NCI-H1417 treated with DMSO at 0.1 percent for 48 hours (cell line): ENCODE measurements at places on chromosomes 7 and 10.

- DNase-seq, result no peak
Measured at GRCh38 chr10:36531621-36532020, 593.8 kb upstream of the ANKRD30A start.

DNA sequence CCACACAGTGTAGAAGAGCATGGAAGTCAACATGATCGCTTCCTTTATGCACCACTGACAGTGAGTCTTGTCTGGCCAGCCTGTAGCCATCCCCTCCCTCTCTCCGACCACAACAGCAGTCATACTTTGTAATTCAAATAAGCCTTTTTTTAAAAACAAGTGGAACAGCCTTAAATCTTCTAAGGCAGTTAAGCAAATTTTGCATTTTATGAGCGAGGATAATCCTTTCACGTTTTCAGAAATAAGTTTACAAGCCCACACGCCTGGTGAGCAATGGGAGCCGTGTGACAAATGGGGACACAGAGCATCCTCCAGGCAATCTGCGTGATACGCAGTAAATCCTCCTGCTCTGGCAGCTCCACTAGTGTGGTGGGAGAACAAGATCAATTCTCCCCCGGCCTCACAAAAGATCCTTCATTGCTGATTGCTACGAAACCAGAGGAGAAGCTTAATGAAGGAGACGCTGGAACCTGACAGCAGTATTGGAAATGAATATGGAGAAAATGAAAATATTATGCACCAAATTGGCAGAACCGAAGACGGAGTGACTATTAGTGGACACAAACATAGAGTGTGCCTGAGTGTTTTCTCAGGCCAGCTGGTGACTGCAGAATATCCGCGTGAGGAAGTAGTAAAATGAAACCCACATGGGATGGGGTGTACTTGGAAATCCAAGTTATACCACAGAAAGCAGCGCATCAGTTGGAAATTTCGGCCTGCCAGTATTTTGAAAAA is 104.2 kb upstream of the CDCA7L start:
- DNase-seq, result no peak

GRCh38 chr10:16603308-16603707 is 81.6 kb upstream of the C1QL3 start:
- DNase-seq, result no peak

- no peak for DNase-seq
Measured at GRCh38 chr7:124857672-124858235, 71.9 kb downstream of the POT1 start.

- DNase-seq, result no peak
Measured at GRCh38 chr10:85986777-85987176, 379.8 kb downstream of the GRID1 start.

DNA sequence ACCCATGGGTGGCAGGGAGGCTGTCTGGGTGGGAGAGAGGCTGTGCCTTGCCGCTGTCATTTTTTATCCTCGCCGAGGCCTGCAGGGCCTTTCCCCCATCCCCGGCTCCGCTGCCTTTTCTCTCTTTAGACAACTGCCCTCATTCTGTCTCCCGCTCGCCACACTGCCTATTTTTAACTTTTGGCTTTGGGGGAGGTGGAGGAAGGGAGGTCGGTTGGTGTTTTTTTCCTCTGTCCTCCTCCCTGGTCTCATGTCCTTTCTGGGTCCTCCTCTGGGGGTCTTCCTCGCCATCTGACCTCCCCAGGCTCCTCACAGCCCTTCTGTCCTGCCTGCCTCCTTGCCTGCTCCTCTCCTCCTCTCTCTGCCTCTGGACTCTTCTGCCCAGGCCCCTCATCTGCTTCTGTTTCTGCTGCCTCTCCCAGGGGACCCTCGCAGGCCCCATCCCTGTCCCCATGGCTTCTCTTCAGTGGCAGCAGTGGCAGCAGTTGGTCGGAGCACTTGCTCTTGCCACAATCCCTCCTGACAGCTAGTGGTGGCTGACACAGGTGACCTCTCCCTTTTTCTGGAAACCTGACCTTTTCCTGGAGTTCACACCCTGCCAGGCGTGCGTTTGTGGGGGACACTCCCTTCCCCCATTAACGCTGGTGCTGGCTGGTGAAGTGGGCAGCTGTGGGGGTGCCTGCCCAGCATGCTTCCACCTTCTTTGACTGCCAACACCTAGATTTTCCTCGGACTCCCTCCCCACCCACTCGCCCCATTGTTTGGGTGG is 19.5 kb upstream of the PCBD1 start:
- DNase-seq, result no peak

DNA sequence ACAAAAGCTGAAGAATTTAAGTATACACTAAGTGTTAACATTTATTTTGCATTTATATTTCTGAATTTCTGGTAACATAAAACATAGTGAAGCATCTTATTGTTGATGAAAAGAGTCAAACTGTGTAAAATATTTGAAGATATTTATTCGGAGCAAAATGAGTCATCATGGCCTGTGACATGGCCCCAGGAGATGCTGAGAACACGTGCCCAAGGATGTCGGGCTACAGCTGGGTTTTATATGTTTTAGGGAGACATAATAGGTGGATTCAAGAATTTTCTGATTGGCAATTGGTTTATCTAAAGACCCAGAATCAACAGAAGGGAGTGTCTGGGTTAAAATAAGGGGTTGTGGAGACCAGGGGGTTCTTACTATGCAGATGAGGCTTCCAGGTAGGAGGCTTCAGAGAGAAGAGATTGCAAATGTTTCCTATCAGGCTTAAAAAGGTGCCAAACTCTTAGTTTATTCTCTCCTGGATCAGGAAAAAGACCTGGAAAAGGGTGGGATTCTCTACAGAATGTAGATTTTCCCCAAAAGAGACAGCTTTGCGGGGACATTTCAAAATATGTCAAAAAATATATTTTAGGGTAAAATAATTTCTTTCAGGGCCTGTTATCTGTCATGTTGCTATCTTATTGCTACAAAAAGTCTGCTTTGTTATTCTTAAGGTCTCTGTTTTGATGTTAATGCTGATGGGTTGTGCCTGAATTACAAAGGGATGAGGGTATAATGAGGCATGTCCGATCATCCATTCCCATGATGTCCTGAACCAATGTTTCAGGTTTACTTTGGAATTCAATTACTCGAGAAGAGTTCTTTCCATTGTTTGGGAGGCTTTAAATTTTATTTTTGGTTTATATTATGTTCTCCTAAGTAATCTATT is 74.5 kb downstream of the VWDE start:
- no peak for DNase-seq
